ENCODE measurements at places on chromosomes 6 and 20. TPM values are rescaled to one million over a fixed set of nuclear protein-coding genes. Genes with fewer than 3 reads are reported as not detected.
A peak's percentile ranks its signal among the peaks of the same experiment; 100 is the strongest.

Gene PLN
- not detected for total RNA-seq

Gene ZCCHC3
- total RNA-seq = 58.9 TPM

Gene SPACA1
- not detected for total RNA-seq

Gene COL21A1
- total RNA-seq = not detected

Gene VSX1
- total RNA-seq = 4.2 TPM

Gene SOX4
- 91.4 TPM for total RNA-seq

DNA sequence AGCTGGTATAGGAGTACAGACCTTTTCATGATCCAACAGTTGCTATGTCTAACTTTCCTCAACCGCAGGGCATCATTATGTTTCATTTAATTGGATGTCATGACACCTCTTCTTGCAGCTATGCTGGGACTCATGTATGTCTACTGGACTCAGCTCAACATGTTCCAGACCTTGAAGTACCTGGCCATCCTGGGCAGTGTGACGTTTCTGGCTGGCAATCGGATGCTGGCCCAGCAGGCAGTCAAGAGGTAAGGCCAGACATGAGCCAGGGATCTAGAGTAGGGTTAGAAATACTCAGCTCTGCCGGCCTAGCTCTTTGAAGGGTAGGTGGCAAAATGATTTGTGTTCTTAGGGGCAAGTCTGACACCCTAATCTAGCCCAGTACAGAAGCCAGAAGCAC lies 25.2 kb downstream of the GHRH start:
- DNase-seq = no peak

DNA sequence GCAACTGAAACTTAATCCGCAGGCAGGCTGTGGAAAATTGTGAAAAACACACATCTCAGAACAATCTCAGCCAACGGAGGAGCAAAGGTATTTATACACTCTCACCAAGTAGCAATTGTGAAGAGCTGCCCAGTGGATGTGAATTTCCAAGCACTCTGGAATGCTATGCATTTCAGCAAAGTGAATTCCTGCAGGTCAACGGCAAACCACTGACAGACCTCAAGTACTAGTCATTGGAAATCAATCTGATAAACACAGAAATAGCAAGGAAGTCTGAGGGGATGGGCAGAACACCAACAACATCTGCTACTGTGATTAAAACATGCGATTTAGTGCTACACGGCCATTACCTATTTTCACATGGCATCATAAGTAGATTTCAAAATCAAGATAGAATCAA lies 429.1 kb downstream of the HTR1B start:
- no peak for DNase-seq

DNA sequence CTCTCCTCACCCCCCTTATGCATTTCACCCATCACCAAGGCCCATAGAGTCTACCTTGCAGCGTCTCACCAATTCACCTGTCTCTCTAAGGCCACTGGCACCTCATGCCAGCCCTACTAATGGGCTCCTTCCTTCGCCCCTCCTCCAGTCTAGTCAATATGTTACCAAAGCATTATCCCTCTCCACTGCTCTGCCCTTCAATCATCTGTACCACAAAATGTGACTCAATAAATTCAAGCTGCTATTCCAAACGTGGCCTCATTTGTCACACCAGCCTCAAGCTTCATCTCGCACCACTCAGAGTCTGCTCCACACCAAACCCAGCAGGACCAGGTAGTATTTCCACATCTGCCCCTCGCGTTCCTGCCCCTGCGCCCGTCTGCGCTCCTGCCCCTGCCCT lies 21.8 kb upstream of the RPS6KA2 start:
- DNase-seq = no peak

GRCh38 chr6:157831018-157831369 lies 7.9 kb downstream of the SNX9 start:
- DNase-seq = no peak

GRCh38 chr20:10115021-10115420 lies 80.2 kb downstream of the ANKEF1 start:
- DNase-seq = no peak

- no peak for DNase-seq
These were observed 519.2 kb upstream of the NOX3 start for GRCh38 chr6:155974811-155975323.

GRCh38 chr6:90385759-90386313 lies 89.2 kb upstream of the BACH2 start:
- DNase-seq = no peak

- no peak for DNase-seq
These were observed 464.2 kb downstream of the COL12A1 start for GRCh38 chr6:74741646-74742045.

DNA sequence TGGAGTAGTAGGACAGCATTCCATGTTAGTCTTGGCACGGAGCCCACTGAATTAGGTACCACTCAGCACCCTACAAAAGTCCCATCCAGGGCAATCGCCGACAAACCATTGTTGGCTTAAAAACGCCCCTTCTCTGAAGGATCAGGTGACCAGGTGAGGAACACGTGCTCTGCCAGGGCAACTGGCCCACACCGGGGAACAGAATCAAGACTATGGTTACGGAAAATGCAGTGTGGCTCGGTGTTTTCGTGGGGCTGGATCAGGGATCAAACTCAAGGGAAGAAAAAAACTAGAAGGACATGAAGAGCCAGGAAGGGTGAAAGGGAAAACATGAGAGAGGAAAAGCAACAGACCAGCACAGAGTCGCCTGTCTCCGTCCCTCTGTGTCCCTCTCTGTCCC lies 177.8 kb upstream of the ARID1B start:
- no peak for DNase-seq

GRCh38 chr6:121520337-121521163 lies 85.1 kb downstream of the GJA1 start:
- no peak for DNase-seq

GRCh38 chr20:35893942-35894341 lies 60.4 kb downstream of the SCAND1 start:
- no peak for DNase-seq

GRCh38 chr6:90460051-90460450 lies 126.8 kb downstream of the MAP3K7 start:
- no peak for DNase-seq

DNA sequence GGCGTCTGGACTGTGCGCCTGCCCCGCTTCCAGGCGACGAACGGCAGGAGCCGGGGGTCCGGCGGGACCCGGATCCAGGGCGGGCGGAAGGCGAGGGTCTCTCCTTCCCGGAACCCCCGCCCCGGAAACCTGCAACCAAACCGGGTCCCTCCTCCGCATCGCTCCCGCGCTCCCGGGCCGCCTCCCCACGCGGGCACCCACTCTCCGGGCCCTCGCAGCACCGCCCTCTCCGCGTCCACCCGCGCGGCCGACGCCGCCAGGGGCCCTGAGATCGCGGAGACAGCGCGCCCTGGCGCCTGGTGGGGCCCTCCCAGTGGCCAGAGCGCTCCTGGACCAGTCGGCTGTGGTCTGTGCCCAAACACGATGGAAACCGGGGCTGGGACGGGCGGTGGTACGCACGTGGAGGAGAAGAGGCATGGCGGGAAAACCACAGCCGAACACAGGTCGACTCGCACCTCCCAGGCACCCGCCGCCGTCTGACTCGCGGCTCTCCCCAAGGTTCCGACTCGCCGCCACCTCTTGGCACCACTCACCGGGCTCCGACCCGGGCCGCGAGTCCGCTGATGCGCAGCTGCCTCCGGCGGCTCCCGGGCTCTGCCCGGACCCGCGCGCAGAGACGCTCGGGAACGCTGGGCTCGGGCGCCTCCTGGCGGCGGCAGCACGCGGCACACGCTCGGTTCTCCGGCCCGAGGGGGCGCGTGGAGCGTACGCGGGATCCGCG lies 7.9 kb downstream of the NKX2-2 start:
- peak; percentile 77 for DNase-seq

DNA sequence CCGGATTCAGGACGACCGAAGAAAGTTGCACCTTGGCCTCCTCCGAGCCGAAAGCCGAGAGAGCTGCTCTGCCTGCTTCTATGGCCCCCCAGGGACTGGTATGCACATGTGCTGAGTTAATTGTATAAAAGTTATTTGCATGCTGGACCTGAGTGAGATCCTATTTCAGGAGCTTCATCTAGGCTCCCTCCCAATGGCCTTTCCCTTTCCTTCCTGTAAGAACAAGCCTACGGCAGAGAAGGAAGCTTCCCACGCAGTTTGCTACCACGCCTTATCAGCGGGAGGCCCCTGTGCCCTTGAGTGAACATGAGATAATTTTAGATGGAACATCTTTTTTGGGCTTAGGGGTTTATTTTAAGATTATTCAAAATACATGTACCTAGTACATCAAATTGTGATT lies 65.9 kb downstream of the RIN2 start:
- no peak for DNase-seq

DNA sequence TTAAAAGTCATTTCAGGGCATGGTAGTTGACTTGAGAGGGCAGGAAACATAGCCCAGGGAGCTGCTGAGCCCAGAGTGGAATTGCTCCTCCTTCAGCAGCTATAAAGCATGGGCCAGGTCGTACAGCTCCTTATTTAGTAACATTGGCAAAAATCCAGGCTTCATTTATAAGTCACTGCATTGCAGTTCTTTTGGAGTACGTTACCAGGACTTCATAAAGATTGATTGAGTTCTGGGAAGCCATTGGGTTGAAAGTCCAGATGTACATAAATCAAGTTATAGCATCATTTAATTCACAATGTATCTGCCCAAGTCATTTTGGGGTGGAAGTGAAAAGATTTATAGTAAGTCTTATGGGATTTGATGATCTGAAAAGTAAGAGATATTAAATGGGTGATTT lies 53.0 kb upstream of the ANKEF1 start:
- DNase-seq = no peak

DNA sequence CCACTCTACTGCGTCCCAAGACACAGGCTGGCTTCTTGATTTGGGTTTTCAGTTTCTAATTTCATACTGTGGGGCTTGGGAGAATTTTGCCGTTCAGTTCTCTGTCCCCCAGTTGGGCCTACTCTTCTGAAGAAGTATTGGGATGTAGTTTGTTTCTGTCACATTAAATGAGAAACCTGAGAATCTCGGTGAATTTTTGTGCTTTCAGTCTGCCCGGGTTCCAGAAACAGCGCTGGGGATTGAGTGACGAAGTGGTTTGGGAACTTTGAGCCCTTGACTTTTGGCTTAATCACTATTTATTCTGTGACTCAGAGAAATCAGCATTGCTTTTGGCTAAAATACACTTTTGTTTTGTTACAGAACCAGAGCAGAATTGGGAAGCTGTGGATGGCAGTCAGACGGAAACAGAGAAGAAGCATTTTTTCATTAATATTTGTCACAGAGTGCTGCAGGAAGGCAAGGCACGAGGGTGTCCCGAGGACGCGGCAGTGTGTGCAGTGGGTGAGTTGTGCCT lies 74.0 kb downstream of the IGF2R start:
- no peak for DNase-seq

GRCh38 chr20:3612795-3613572 lies 50.2 kb downstream of the GFRA4 start:
- no peak for DNase-seq

Measured in neural crest cell (in vitro differentiated cells).